ENCODE measurements at places on chromosomes 2 and 18.

DNA sequence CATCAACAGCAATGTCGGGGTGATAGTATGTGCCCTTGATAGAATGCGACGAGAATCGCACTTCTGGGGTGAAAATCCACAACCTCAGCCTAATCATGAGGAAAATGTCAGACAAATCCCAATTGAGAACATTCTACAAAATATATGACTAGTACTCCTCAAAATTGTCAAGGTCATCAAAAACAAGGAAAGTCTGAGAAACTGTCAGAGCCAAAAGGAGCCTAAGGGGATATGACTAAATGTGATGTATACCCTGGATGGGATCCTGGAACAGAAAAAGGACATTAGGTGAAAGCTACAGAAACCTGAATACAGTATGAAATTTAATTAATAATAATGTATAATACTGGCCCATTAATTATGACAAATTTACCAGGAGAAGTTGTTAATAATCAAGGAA, 7.6 kb upstream of the CACNB4 start:
- no peak for DNase-seq

GRCh38 chr18:42459873-42460272, 504.8 kb downstream of the PIK3C3 start:
- DNase-seq, result no peak

- no peak for DNase-seq
Measured at GRCh38 chr2:238345297-238345968, 25.1 kb downstream of the TRAF3IP1 start.

DNA sequence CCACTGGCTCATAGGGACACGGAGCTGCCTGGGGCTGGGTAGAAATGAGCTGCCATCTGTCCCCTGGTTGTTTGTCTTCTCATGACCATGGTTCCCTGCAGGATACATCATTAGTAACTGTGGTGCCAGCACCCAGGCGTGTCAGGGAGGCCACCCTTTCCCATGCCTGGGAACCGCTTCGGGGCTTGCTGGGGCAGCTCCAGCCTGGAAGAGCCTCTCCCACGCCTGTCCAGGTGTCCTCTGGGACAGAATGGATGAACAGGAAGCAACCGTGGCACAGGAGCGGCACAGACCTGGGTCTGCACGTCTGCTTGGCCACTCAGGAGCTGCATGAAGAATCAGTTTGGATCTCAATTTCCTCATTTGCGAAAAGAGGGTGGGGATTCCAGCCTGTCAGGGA, 34.8 kb downstream of the SDC1 start:
- DNase-seq, result no peak

DNA sequence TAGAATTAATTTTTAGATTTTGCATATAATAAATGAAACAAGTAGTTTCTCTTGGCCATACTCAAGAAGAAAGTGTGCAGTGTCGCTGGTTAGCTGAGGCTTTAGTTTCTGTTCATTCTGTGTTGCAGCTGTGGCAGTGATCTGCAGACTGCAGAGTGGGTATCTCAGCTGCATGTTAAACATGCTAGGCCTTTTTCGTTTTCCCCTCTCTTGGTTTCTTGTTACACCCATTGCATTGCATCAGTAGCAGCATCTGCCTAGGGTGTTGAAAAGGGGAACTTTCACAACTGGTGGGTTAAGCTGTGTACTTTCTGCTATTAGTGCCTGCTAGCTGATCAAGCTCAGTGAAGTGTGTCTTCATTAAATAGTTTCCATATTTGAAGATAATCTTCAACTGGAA, 51.3 kb downstream of the ACSL3 start:
- no peak for DNase-seq

- no peak for DNase-seq
Measured at GRCh38 chr2:59585655-59586054, 967.8 kb downstream of the BCL11A start.

- no peak for DNase-seq
Measured at GRCh38 chr2:107414376-107414775, 412.3 kb upstream of the RGPD4 start.

GRCh38 chr2:183059561-183059960, 19.0 kb upstream of the DUSP19 start:
- DNase-seq, result no peak
